Inflammatory macrophage treated with lipopolysaccharide for 4 hours (primary cell): ENCODE measurements at places on chromosomes 3 and 15.

DNA sequence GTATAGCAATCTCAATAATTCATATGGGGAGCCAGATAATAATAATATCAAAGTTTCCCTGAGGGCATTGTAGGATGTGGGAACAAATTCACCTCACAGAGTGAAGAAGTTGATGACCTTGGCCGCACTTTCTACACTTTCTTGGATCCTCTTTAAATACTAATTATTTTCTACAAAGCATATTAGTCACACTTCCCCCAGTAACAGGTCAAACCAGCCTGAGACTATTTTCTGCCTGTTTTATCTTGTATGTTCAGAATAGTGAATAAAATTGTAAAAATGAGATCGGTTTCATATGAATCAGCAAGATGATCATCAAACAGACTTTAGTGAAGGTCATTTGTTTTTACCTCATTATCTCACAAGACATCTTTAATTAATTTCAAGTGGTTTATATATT is 2.3 kb upstream of the OR5K3 start:
- DNase-seq = no peak

GRCh38 chr15:88315221-88315878 is 58.8 kb upstream of the NTRK3 start:
- DNase-seq = no peak

DNA sequence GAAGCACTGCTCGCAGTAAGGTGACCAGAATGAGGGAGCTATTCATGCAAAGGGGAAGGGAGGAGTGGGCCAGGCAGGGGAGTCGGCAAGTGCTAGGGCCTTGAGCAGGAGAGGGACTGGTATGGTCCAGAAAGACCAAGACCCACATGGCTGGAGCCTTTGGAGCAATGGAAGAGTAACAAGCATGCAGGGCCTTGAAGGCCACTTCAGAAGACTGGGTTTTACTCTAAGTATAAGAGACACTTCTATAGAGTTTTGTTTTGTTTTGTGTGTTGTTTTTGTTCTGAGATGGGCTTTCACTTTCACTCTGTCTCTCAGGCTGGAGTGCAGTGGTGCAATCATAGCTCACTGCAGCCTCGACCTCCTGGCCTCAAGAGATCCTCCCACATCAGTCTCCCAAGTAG is 42.0 kb downstream of the BFSP2 start:
- DNase-seq = peak; percentile 57

DNA sequence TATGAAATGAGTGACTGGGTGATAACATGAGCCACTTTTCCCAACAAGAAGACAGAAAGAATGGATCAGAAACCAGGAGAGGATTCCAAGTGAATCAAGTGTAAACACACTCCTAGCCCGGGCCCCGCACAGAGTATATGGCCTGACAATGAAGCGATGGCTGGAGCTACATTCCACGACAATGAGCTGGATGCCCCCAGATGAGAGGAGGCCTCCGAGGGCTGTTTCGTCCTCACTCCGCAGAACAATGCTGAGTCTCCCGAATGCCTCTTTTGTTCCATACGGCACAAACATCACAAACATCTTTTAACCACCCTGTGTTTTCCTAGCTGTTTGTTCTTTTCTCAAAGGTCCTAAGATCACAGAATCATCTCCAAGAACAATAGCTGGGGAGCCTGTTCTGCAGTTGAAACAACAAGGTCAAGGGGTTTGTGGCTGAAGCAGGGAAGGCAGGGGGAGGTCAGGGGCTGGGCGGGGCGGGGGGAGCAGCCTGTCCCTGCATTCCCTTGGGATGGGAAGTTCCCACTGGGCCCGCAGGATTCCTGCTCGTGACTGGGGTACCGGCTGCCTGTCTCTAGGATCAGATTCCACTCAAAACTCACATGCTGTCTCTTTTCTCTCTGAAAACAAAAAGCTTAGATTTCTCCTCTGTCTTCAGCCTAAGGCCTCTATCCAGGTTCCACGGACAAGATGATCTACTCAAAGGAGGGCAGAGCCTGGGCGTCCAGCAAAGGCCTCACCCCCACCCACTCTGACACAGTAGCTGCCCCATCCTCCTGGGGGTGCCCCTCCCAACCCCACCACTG is 151.3 kb downstream of the XXYLT1 start:
- no peak for DNase-seq

- DNase-seq = no peak
These were observed 768.1 kb downstream of the GBE1 start for GRCh38 chr3:80993241-80993945.

DNA sequence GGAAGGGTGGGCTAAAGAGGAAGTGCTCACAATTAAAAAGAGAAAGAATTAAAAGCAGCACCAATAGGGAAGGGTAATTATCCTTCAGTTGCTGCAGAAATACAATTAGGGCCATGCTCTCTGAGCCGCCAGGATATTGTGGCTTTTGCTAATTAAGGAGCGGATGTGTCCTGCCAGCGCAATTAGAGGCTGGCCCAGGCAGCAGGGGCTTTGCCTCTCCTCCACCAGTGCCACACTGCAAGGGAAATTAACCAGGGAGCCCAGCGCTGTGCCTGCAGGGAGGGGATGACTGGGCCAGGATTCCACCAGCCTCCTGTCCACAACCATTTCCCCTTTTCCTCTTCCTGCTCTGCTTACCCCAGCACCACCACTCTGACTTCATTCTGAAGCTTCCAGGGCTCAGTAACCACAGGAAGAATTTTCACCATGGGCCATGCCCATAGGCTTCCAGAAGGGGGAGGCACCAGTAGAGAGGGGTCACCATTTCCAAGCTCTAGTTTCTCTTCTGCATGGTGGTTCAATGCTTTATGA is 10.4 kb upstream of the AEN start:
- DNase-seq = peak; percentile 73

DNA sequence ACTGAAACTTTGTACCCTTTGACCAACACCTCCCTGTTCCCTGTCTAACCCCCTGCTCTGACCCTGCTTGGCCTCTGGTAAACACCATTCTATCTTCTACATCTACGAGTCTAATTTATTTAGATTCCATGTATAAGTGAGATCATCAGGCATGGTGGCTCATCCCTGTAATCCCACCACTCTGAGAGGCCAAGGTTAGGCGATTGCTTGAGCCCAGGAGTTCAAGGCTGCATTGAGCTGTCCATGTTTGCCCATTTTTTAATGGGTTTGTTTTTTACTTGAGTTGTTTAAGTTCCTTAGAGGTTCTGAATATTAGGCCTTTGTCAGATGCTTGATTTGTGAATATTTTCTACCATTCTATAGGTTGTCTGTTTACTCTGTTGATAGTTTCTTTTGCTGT is 16.9 kb downstream of the FBXW12 start:
- no peak for DNase-seq

GRCh38 chr3:185207931-185208746 is 45.7 kb downstream of the EHHADH start:
- DNase-seq = no peak

DNA sequence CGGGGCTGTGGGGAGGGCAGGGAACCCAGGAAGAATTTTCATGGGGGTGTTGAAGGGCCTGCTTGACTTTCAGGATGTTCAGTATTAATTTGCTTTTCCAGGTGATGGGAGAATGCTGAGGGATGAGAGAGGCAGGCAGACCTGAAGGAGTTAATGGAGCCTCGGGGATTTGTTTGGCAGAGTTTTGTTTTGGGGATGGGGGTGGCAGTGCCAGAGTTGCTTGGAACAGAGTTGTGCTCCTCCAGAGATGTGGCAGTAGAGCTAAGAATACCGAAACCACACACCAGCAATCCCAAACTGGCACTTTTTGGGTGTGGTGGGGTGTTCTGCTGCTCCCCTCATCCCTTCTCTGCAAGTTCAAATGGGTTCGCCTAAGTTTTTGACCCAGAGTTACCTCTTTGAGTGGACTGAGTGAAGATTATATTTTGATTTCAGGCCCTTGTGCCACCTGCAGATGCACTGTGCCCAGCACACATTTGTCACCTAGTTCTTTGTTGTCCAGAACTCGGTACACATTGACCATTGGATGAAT is 1.6 kb downstream of the BOC start:
- DNase-seq = no peak

DNA sequence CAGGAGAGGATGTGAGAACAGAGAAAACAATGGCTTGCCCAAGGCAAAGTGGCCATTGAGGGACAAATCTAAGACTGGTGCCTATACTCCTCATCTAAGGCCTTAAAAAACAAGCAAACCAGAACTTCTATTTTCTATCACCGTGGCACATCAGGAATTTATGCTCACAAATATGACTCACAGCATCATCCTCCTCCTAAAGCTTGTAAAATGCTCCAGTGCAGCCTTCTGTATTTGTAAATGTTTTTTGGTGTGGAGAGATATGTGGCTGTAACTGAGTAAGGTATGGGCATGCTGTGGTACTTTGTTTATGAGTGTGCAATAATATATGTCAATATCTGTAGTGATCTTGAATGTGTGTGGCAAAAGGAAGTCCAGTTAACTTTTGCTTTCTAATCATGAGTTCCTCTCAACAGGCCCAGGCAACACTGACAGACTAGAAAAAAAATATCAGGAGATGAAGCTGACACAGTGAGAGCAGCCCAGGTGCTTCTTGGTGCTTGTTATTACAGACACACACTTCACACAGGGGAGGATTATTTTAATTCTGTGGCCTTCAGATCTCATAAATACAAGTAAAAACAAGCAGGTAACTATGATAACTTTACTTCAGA is 60.3 kb downstream of the CTNNB1 start:
- DNase-seq = no peak

- no peak for DNase-seq
These were observed 42.7 kb downstream of the HDGFL3 start for GRCh38 chr15:83164771-83165404.

GRCh38 chr3:122993124-122993978 is 34.2 kb downstream of the SEMA5B start:
- no peak for DNase-seq

DNA sequence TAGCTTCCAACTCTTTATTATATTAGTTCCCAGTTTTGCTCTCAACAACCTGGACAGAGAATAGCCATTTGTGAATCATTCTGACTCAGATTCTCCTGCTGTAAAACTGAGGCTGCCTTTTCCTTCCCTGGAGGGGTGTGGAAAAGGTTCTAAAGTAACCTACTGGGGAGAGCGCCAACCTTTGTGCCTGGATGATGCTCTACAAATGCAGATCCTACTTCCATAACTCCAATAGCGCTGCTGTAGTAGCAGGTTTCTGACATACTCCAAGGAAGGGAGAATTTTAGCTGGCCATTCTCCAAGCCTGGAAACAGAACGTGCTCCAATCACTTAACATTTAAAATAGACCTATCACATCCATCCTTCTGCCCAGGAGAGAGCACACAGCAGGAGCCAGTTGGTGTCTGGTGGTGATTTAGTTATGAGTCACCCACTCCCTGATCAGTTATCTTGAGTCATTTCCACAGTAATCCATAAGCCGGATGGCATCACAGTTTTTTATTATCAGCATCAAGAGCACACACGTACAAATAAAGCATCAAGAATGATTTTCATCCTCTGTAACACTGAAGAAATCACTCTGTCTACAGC is 38.3 kb downstream of the MYH15 start:
- DNase-seq = no peak

- no peak for DNase-seq
These were observed 30.7 kb downstream of the MESD start for GRCh38 chr15:80958818-80959495.

DNA sequence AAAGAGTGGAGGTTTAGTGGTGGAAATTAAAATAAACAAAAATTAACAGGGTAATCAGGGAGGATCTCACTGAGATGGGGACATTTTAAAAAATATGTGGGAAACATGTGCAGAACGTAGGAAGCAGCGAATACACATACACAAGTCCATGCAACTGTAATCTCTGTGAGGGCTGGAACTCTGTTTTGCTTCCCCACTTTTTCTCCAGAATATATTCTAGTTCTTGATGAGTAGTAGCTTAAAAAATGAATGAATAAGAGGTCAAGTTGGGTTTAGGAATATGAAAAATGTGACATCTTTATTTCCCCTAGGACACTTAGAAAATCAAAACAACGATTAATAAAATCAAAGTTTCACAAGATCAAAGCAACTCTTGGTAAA is 312.2 kb upstream of the ZNF717 start:
- no peak for DNase-seq

DNA sequence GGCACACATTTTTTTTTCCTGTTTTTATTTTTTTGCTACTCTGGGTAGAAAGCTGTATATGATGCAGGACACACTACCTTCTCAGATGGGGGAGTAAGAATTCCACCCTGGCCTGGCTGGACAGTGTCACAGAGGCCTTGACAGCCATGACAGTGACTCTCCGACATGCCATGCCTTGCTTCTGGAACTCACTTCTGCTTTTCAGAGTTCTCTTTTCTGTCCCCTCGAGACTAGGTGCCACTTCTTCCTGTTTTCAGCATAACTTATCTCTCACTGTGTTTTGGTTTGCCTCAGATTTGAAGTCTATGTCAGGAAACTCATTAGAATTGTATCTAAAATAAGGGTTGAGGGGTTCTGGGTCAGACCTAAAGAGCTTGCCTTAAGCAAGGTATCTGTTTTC is 69.1 kb upstream of the SEC13 start:
- DNase-seq = peak; percentile 79

- peak; percentile 81 for DNase-seq
These were observed 3.4 kb upstream of the CPOX start for GRCh38 chr3:98596541-98597500.

- DNase-seq = peak; percentile 51
These were observed 27.5 kb upstream of the FAM81A start for GRCh38 chr15:59410391-59410896.

DNA sequence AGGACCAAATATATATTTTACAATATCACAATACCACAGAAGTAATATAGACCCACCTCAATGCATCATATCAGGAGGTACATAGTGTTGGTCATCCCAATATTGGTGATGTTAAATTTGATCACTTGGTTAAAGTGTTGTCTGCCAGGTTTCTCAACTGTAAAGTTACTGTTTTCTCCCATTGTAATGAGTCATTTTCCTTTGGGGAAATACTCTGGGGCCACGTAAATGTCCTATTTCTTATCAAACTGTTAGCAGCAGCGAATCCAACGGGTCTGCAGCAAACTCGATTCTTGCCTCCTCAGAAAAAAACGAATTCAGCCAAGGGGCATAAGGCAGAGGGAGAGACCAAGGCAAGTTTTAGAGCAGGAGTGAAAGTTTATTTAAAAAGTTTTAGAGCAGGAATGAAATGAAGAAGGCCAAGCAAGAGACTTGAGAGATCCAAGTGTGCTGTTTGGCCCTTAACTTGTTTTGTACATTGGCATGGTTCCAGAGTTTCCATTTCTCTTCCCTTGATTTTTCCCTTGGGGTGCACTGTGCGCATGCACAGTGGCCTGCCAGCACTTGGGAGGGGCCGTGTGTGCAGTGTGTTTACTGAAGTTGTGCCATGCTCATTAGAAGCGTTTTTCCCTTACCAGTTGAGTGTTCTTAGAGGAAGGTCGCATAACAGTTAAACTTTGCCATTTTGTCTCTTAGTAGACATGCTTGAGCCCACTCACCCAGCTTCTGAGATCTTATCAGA is 512.5 kb downstream of the AGBL1 start:
- DNase-seq = no peak

DNA sequence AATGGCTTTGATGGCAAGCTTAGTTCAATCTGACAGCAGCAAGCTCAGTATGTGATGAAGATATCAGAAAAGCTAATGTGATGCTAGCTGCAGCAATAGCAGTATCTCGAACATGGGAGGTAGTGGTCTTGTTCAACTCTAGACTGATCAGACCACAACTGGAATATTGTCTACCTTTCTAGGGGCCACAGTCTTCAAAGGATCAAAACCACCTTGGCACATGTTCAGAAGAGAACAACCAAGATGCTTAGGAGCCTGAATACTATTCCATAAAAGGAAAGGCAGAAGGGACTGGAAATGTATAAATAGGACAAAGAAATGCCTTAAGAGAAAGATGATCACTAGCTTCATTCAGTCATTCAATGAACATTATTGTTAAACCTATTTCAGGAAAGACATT is 2.3 kb downstream of the C3orf70 start:
- DNase-seq = no peak
